ENCODE measurements at places on chromosomes 5 and 9. TPM values are rescaled to one million over a fixed set of nuclear protein-coding genes. Genes with fewer than 3 reads are reported as not detected.

GABRA1 gene
- total RNA-seq, result not detected

C9orf153 gene
- total RNA-seq, result 0.25 TPM

N4BP3 gene
- total RNA-seq, result 1.1 TPM

SPATA31E1 gene
- under 0.01 TPM for total RNA-seq

RABGAP1 gene
- total RNA-seq, result 50.5 TPM

Data from uterine smooth muscle cell (primary cell).